Stimulated activated CD8-positive, alpha-beta memory T cell treated with anti-CD3 and anti-CD28 coated beads, Interleukin-4, amount 100 ng/mL, for 4 hours (primary cell): ENCODE measurements at places on chromosomes 4 and X.

GRCh38 chrX:9604111-9604907 is 139.5 kb downstream of the TBL1X start:
- DNase-seq: no peak

GRCh38 chr4:76883147-76883546 is 14.8 kb downstream of the SOWAHB start:
- no peak for DNase-seq

DNA sequence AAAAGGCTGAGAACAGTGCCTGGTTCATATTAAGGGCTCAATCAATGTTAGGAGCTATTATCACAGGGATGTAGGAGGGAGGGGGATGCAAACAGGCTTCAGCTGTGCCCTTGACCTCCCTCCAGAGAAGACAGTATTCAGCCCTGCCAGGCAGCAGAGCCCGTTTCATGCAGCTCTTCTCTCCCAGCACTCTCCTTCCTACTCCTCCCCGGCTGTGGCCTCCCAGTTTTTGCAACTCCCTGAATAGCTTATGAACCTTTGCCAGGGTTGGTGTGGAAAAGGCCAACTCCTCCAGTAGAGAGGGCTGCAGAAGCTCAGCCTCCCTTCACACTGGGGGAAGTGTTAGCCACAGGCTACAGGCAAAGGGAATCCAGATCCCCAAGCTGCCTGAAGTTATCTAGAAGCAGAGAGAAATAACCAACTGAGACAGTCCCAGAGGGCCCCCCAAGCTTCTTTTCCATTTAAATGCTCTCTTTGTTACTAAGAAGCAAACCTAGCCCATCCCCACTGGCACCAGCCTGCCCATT is 31.7 kb upstream of the APLN start:
- no peak for DNase-seq

GRCh38 chrX:9122519-9123245 is 88.8 kb upstream of the FAM9B start:
- DNase-seq: no peak

DNA sequence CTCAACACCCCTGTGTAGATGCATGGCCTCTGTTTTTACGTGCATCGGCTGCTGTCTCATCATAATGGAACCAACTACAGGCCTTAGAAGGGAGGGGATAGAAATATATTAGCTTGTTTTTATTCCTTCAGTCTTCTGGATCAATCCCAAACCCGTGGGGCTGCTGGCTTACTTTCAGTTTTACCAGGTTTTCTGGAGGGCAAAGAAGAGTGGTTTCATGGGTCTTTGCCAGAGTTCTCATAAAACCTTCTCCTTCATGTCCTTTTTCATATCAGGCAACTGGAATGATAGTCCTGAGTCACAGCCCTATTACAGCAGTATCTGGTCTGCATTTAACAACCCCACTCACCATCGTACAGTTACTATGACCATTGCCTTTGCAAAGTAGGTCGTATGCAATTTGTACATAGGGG is 34.6 kb downstream of the PPP2R2C start:
- DNase-seq: no peak

GRCh38 chrX:123336666-123337065 is 152.6 kb downstream of the GRIA3 start:
- no peak for DNase-seq

DNA sequence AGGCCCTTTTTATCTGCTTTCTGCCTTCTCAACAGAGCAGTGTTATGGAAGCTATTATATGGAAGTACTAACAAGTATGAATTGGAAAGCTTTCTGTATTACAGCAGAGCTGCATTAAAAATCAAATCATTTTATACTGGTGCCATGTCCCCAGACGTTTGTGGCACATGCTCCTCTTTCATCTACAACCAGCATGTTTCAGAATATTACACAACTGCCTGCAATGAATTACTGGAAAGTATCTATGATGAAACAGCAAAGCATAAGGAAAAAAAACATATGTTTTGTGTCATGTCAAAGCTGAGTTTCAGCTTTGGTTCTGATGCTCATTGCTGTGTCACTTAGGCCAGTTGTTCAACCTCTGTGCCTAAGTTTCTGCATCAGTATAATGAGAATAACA is 576.8 kb downstream of the GBA3 start:
- no peak for DNase-seq

GRCh38 chrX:111007238-111007637 is 88.8 kb upstream of the PAK3 start:
- DNase-seq: no peak

- no peak for DNase-seq
Observed at GRCh38 chr4:156749426-156750403, 221.9 kb downstream of the PDGFC start.

DNA sequence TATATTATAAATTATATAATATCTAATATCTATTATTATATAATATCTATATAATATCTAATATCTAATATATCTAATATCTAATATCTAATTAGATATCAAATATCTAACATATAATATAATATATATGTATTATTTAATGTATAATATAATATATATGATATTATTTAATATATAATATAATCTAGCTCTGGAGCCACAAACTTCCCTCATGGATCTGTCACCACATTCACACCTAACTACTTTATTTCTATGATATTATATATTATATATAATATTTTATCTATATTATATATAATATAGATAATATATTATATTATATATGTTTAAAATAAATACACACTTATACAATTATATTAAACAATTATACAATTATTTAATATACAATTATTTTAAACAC is 667.5 kb downstream of the KCTD8 start:
- DNase-seq: no peak

GRCh38 chr4:1200425-1201035 is 28.1 kb upstream of the SPON2 start:
- no peak for DNase-seq

GRCh38 chr4:33160126-33160525 is 2440.0 kb downstream of the PCDH7 start:
- DNase-seq: no peak

- DNase-seq: no peak
Observed at GRCh38 chr4:24570172-24570571, 14.2 kb downstream of the DHX15 start.

DNA sequence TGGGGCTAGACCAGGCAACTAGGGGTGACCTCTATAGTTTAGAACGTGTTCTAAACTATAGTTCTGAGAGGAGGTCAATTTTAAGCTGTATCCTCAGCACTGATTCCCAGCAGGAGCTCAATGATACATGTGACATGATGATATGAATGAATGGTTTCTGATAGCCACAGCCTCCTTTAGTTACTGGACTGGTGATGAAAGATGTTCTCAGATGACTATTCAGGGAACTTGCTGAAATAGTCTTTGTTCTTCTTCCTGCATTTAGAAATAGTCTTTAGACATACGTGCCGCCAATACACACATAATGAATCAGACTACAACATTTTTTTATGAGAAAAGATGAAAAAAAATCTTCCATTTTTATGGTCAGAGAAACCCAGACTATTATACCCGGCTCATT is 116.3 kb upstream of the TMEM150C start:
- DNase-seq: no peak

GRCh38 chrX:150848914-150849365 is 49.5 kb downstream of the CD99L2 start:
- no peak for DNase-seq

GRCh38 chr4:73376976-73377375 is 27.1 kb upstream of the ALB start:
- no peak for DNase-seq
